ENCODE measurements at places on chromosomes 12 and 14.
A peak's percentile ranks its signal among the peaks of the same experiment; 100 is the strongest.

DNA sequence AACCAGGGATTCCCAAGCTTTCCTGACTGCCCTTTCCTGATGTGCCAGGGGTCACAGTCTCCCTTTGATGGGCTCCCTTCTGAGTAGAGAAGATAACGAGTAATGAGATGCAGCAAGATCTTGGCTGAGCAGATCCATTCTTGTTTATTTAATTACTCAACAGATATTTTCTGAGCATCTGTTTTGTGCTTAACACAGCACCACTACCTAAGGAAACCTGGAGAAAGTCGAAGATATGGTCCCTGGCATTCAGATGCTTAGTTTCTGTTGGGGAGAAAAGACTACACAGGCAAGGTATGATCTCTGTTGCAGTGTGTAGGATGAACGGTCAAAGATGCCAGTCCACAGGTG lies 3.9 kb downstream of the AJUBA start:
- no peak for DNase-seq

DNA sequence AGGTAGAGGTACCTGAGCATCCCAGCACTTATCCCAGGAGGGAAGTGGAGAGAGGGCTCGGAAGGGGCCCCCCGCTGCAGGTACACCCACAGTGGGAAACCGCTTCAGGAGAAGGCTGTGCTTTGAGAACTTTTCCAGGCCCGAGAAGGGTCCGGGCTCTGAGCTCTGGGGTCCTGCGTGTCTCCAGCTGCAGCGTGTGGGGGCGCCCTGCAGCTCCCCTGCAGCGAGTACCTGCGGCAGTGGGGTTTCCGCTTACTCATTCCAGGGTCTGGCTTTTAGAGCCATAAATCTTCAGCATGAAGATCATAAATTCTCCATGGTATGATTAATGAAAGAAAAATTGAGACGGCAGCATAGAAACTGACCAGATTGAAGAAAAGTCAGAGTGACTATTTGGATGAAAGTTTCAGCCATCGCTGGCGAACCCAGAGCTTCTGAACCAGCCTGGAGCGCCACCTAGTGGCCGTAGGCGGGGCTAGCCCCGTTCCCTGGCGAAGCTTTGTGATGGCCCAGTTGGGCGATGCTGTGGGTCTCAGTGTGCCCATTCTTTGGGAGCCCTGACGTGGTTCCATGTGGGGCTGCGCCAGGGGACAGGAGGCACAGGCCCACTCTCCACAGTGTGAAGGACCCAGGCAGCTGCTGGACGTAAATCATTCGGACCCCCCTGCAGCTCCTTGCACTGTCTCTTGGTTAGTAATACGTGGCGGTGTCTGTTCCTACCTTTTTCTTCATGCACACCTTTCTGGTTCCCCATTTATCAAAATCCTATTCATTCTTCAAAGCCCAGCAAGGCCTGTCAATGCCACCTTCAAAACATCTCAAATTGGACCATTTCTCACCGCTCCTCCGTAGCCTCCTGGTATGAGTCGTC lies 198.2 kb downstream of the TSPAN9 start:
- DNase-seq, result peak; percentile 35

DNA sequence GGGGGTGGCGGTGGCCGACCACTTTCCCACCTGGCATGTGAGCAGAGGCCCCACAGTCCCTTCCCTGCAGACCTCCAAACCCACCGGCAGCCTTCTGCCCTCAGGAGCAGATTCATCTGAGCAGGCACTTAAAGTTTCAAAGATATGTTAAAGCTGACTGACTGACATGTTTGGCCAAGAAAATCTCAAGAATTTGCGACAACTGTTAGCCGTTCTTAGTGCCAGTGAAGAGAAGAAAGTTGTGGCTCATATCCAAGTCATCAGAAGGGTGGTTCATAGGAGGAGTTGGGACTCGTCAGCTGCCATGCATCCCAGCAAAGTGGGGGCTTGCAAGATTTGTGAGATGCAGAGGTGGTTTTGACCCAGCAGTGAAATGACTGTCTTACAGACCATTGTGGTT lies 27.2 kb downstream of the ELK3 start:
- no peak for DNase-seq

GRCh38 chr12:66716522-66716921 lies 37.6 kb upstream of the GRIP1 start:
- DNase-seq, result no peak

DNA sequence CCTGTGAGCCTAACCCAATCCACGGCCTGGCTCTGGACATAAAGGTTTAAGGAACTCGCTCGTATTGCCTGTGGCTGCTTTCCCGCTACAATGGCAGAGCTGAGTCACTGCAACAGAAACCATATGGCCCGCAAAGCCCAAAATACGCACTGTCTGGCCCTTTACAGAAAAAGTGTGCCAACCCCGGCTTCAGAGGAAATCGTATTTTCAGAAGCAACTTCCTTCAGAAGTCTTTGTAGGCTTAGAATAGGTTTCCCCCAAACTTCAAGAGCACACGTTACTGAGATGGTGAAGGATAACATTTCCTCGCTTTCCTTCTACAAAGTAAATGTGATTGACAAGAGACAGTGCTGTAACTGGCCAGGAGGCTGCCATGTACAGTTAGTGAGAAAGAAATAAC lies 34.8 kb upstream of the TESC start:
- peak; percentile 8 for DNase-seq

GRCh38 chr14:76844223-76844622 lies 18.0 kb downstream of the LRRC74A start:
- peak; percentile 19 for DNase-seq

- no peak for DNase-seq
Observed at GRCh38 chr12:6394398-6394797, 10.4 kb downstream of the LTBR start.

DNA sequence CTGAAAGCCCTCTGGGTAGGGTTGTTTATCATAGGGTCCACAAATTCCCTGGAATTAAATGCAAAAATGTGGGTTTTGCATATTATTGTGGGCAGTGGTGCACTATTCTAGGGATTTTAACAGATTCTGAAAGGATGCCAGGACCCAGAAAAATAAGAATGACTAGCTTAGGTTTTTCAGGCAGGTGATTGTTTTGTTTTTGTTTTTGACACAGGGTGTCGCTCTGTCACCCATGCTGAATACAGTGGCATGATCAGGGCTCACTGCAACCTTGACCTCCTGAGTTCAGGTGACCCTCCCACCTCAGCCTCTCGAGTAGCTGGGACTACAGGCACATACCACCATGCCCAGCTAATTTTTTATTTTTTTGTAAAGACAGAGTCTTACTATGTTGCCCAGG lies 19.2 kb downstream of the GALNT6 start:
- no peak for DNase-seq

DNA sequence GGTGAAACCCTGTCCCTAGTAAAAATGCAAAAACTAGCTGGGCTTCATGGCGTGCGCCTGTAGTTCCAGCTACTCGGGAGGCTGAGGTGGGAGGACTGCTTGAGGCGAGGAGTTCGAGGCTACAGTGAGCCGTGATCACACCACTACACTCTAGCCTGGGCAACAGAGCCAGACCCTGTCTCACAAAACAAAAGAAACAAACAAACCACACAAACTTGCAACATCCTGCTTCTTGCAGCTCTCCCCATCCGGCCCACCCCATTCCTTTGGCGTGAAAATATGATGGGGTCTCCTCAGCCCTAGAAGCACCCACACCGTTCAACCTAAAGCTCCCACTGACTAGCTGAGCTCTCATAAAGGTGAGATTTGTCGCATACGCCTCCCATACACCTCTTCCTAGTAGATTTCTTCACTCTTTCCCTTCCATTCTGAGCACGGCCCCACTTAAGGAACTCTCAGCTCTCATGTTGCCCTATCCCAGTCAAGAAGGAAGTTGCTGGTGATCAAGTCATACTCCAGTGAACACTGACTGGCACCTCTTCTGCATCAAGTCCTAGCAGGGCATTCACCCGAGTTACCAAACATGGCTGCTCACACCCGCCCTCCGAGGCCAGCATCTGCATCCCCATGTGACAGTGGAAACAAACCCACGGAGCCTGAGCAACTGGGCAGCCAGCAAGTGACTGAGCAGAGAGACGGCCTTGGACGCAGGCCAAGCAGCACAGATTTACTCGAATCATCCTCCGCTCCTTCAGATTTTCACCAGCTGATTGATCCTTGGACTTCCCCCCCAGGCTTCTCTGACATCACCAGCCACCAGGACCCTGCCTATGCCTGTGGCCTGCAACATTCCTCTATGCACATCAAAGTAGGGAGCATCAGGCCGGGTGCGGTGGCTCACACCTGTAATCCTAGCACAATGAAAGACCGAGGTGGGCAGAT lies 18.9 kb upstream of the CD27 start:
- no peak for DNase-seq

DNA sequence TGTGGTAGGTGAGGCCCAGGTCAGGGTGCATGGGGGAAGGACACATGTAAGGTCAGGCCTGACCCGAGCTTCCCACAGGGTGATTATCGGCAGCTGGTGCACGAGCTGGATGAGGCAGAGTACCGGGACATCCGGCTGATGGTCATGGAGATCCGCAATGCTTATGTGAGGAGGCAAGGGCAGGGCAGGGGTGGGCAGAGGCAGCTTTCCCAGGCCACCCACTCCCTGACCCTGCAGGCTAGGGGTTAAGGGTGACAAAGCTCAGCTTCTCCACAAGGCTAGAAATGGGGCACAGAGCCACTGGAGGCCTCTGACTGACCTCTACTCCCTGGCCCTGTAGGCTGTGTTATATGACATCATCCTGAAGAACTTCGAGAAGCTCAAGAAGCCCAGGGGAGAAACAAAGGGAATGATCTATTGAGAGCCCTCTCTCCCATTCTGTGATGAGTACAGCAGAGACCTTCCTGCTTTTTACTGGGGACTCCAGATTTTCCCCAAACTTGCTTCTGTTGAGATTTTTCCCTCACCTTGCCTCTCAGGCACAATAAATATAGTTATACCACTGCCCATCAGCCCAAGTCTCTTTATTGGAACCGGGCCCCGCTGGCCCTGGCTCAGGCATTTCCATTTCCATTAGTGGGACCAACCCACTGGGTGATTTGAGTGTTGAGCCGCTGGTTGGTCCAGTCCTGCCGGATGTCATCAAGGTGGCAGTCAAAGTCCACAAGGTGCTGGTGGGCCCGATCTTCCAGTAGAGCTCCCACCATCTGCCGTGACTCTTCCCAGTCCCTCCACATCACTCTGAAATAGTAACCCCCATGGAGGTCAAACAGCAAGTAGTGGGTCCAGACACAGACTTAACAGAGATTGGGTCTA lies 2.6 kb downstream of the PSME1 start:
- DNase-seq, result no peak

- no peak for DNase-seq
Observed at GRCh38 chr12:111426344-111427185, 20.8 kb downstream of the SH2B3 start.

DNA sequence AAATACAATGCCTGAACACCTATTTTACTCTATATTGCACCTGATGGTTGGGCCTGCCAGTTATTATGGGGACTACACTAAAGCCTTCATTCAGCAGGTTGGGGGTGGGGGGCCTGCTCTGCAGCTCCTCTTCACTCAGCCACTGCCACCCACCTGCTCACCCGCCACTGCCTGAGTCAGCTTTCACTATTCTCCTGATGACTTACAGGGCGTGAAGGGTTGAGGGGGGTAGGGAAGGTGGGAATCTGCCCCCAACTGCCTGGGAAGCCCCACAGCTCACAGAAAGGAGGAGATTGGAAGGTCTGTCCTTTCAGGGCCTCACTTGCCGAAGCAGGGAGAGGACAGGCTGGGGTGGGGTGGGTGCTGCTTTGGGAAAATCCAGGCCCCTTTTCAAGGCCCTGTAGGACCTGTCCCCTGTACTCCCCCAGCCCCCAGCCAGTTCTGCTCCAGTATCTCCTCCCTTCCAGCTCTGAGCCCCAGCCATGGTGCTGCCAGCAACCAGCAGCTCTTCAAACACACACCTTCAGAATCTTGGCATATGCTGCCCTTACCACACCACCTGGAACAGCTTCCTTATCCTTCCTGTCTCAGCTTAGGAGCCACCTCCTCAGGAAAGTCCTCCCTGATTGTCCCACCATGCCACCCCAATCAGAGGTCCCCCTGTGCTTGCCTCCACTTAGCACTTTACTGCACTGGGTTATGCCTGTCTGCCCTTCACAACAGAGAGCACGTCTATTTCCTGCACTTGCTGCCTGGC lies 33.1 kb downstream of the IRF2BPL start:
- no peak for DNase-seq

- no peak for DNase-seq
Observed at GRCh38 chr14:88868558-88869159, 44.2 kb downstream of the TTC8 start.

- DNase-seq, result no peak
Observed at GRCh38 chr12:108116699-108117098, 12.4 kb upstream of the WSCD2 start.

GRCh38 chr12:56152132-56152755 lies at the start of gene MYL6B:
Gene MYL6B (plus strand): TSS chr12:56152587. CDS start chr12:56153919, 1,332 bp downstream.
- DNase-seq, result peak; percentile 87

- DNase-seq, result no peak
Observed at GRCh38 chr14:85549697-85550096, 19.8 kb downstream of the FLRT2 start.

DNA sequence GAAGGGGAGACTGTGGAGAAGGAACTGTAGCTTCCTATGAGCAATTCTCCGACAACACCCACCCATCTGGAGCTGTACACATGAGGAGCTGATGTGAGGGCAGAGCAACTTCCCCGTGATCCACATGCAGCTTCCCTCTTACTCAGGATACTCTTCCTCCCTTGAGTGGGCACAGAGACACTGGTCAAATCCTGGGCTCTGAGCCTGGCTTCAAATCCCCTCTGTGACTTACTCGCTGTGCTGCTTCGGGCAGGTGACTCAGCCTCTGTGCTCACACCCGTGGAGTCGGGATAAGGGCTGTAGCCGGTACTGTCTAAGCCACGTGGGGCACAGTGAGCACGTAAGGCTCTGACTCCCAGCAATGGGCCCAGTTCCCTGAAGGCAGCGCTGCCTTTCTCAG lies 31.1 kb downstream of the ZFYVE21 start:
- no peak for DNase-seq

DNA sequence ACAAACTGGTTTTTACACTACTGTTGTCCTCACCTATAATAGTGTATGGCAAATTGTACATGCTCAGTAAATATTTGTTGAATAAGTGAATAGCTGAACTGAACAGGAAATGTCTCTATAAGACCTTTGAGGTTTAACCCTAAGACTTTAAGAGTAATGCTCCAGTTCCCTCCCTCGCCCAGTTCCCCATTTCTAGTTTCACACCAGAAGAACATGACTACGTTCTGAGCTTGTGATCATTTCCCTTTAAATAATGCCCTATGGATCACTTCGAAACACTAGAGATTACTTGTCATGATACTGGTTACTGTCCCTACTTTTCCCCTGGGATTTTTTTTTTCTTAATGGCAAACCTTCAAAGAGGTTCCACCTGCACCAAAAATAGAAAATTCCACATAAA lies 69.3 kb downstream of the PRKD1 start:
- no peak for DNase-seq

Measured in stimulated activated CD8-positive, alpha-beta memory T cell treated with anti-CD3 and anti-CD28 coated beads, Interleukin-12 subunit alpha, Interleukin-12 subunit beta, amount 100 ng/mL, for 4 hours (primary cell).